ENCODE measurements at places on chromosomes 11 and 22.

DNA sequence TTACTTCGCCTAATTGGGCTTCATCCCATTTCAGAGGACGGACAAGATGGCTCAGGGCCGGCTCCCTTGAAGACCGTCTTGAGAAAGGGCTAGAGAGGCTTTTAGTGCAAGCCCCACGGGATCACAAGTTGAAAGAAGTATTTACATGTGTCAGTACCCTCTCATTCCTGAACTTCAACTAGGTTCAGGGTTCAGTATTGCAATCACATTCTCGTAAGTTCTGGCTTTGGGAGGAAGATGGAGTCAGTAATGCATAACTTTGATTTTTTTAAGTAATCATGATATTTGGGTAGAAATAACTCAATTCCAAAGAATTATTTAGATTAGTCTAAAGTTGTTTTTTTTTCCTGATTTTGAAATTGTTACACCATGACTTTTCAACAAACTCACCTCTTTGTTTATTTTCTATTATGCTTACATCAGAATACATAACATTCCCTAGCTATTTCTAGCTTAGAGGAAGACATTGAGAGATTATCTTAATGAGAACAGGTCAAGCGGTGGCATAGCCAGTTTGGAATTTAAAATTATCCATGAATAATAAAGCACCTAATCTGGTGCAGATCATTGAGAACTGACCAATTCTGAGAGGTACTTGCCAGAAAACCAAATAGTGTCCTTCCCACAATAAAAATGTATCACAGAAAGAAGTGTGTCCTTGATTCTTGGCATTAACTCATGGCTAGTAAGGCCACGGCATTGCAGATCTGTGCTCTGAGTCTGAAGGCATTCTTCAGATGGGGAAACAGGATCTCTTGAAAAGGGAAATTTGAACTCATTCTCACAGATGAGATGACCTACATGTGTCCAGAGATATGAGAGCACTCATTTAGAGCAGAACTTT lies 92.1 kb upstream of the BLID start:
- DNase-seq = peak; percentile 69

GRCh38 chr11:125410091-125410490 lies 86.0 kb downstream of the FEZ1 start:
- no peak for DNase-seq

DNA sequence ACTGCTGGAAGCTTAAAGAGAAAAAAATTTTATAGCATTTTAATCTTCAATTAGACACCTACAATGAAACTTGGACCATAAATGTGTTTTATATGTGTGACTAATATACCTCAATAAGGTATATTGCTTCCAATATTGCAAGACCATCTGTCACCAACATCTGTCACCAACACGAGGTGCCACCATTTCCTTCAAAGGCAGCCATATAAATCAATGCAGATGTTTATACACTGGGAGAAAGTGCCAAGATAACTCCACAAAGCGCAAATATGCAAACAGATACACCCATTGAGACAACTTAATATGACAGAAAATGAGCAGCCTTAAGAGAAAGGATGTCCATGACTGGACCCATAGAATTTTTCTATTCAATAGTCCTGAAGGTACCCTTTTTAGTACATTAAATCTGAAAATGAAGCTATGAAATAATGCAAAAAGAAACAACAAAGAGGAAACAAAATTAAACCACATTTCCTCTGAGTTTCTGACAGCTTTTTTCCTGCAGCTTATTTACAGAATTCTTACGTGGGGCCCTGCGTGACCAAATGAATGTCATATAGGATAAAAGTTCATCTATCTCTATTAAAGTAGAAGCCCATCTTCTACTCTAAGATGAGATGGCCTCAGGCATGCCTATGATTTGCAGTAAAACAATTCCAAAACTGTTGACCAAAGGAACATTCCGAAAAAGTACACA lies 12.5 kb downstream of the MPZL3 start:
- no peak for DNase-seq

DNA sequence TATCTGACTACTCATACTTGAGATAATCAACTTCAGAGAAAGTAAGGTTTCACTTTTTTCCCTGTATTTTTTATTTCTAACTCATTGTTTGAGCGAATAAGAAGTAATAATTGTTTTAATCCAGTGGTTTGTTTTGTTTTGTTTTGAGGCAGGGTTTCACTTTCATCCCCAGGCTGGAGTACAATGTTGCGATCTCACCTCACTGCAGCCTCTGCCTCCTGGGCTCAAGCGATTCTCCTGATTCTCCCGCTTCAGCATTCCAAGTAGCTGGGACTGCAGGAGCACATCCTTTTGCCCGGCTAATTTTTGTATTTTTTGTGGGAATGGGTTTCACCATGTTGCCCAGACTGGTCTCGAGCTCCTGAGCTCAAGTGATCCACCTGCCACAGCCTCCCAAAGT lies 8.6 kb downstream of the GTF2H1 start:
- DNase-seq = no peak

DNA sequence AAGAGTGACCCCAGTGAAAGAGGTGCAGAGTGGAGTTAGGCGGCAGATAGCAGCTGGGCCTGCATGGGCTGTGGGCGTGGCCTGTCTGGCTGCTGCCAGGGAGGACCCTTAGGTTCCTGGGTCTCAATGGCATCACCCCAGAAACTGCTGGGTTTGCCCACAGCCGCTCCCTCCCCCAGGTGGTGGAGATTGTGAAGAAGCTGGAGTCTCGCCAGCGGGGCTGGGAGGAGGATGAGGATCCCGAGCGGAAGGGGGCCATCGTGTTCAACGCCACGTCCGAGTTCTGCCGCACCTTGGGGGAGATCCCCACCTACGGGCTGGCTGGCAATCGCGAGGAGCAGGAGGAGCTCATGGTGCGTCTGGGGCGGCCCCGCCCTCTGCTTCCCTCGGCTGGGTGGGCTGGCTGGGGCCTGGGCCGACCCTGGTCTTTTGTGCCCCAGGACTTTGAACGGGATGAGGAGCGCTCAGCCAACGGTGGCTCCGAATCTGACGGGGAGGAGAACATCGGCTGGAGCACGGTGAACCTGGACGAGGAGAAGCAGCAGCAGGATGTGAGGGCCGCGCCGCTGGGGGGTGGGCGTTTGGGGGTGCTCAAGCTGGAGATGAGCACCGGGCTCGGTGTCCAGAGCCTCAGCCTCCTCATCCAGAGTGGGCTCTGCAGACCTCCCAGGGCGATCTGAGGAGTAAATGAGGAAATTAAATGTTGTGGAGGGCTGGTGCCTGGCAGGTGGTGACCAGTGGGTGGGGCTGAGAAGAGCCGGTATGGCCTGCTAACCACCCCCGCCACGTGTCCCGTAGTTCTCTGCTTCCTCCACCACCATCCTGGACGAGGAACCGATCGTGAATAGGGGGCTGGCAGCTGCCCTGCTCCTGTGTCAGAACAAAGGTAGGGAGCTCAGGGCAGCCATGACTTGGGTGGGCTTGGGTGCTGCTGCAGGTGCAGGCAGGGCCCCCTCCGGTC lies 15.0 kb downstream of the SART1 start:
- DNase-seq = no peak

Data from HCEC 1CT (cell line).